ENCODE measurements at places on chromosomes 13 and 19.

DNA sequence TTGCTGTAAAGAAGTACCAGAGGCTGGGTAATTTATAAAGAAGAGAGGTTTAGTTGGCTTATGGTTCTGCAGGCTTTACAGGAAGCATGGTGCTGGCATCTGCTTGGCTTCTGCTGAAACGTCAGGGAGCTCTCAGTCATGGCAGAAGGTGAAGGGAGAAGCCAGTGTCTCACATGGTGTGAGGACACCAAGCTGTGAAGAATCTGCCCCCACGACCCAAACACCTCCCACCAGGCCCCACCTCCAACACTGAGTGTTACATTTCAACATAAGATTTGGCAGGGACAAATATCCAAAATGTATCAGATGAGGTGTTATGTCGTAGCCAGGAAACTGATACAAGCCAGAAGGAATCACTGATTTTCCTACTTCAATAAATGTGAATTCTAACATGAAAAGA, 136.5 kb downstream of the CYSLTR2 start:
- DNase-seq, result no peak

GRCh38 chr19:14090509-14091080, at the start of gene SAMD1:
Gene SAMD1 (minus strand): TSS chr19:14090751.
- peak; percentile 91 for DNase-seq

DNA sequence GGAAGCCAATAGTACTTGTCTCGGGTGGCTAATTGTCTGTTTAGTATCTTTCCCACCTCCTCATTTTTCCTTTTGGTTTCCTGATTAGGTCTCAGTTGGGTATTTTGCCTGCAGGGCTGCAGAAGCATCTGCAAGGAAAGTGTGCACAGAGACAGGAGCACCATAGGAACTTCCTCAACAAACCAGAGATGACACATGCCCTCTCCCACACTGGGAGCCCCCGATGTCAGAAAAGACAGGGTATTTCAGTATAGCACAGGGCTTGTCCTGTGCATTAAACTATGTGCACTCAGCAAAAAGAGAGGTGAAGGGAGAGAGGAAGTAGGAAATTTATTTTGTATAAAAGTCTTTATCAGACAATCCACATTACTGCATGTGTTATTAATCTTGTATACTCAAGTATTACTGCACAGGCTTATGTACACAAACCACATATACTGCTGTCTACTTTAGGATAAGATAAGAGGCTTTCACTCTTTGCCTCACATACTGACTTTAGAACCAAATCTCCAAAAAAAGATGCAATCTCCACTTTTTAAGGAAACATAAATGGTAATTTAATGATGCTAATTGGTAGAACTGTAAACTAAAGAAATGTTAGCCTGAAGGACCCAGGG, 501.0 kb downstream of the FOXO1 start:
- DNase-seq, result no peak

DNA sequence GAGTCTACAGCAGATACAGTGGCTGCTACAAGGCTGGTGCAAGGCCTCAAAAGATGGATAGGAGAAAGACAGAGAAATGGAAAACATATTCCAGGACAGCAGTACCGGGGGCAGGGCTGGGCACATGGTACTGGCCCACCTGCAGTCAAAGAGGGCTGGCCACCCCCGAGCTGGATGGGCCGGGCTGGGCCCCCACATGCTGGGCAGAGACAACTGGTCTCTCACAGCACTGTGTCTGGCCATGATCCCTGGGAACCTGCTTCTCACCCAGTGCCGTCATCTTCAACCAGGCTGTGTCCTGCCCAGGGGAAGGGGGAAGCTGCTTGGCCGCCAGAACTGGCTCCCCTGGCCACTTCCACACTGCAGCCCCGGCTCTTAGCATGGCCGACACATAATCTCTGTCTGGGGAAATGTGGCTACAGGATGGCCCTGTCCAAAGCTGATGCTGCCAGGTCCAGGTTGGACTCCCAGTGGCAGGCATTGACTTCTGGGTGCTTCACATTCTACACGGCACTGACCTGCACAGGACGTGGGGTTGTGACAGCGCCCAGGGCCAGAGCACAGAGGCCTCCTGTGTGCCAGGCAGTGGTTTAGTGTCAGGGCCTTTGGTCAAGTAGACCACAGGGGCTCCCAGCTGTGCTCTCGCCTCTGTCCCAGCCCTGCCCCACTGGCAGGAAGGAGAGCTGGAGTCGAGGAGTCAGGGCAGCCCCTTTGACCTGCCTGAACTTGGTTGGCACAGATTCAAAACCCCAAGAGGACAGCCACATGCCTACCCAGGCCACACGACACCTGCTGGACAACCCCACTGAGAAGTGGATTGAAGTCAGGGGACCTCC, 21.7 kb downstream of the PEPD start:
- no peak for DNase-seq

DNA sequence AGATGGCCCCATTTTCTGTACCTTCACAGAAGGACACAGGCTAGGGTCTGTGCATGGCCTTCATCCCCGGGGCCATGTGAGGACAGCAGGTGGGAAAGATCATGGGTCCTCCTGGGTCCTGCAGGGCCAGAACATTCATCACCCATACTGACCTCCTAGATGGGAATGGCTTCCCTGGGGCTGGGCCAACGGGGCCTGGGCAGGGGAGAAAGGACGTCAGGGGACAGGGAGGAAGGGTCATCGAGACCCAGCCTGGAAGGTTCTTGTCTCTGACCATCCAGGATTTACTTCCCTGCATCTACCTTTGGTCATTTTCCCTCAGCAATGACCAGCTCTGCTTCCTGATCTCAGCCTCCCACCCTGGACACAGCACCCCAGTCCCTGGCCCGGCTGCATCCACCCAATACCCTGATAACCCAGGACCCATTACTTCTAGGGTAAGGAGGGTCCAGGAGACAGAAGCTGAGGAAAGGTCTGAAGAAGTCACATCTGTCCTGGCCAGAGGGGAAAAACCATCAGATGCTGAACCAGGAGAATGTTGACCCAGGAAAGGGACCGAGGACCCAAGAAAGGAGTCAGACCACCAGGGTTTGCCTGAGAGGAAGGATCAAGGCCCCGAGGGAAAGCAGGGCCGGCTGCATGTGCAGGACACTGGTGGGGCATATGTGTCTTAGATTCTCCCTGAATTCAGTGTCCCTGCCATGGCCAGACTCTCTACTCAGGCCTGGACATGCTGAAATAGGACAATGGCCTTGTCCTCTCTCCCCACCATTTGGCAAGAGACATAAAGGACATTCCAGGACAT, 7.0 kb upstream of the CEACAM7 start:
- DNase-seq, result no peak

DNA sequence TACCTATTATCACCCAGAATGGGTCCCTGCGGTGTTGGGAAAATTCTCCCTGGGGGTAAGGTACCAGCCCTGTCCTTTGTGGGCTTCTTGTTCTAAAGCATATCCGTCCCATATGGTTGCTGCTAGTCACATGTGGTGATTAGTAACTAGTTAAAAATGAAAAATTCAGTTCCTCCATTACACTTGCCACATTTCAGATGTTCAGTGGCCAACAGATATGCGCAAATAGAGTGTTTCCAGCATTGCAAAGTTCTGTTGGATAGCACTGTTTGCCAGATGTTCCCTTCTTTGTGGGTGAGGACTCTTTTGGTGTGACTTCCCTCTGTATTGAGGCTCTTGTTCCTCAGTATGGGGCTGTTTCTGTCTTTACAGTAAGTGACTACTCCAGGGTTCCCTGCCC, 3.8 kb downstream of the CNOT3 start:
- no peak for DNase-seq

- peak; percentile 50 for DNase-seq
These were observed 15.3 kb downstream of the TTYH1 start for GRCh38 chr19:54430306-54431254.

- peak; percentile 44 for DNase-seq
These were observed 60.7 kb downstream of the MCF2L start for GRCh38 chr13:113029487-113030258.

- DNase-seq, result no peak
These were observed 384.8 kb downstream of the SLC7A1 start for GRCh38 chr13:29210676-29211075.

- DNase-seq, result no peak
These were observed 10.4 kb downstream of the UPF1 start for GRCh38 chr19:18842166-18842565.

DNA sequence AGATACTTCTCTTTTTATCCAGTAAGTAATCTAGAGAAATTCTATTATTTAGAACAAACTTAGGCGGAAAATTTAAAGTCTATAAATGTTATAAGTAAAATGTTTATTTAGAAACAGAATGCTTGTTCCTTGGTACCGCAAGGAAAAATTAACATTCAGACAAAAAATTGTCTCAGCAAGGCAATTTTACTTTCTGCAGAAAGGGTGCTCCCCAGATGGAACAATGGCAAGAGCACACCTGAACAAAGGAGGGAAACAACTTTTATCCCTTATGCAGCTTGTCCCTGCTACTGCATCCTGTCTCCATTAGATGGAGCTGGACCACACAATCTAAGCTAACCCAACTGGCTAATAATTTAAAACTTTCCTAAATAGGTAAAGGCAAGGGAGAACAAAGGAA, 6.5 kb upstream of the ZNF708 start:
- no peak for DNase-seq

DNA sequence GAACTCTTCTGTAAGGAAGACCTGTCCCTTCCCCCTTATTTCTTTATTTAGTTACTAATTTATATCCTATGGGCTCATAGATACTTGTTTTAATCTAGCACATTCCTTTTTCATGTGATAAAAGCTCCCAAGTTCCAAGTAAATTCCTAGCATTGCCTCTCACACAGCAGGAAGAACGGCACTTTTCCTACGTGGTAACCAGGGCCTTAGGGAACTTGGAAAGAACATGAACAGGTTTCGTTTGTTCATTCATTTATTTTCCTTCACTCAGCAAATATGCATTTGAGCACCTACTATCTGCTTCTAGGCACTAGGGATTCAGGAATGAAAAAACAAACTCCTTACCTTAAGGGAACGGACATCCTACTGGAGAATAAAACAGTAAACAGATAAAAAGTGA, 125.1 kb downstream of the SIPA1L3 start:
- no peak for DNase-seq

DNA sequence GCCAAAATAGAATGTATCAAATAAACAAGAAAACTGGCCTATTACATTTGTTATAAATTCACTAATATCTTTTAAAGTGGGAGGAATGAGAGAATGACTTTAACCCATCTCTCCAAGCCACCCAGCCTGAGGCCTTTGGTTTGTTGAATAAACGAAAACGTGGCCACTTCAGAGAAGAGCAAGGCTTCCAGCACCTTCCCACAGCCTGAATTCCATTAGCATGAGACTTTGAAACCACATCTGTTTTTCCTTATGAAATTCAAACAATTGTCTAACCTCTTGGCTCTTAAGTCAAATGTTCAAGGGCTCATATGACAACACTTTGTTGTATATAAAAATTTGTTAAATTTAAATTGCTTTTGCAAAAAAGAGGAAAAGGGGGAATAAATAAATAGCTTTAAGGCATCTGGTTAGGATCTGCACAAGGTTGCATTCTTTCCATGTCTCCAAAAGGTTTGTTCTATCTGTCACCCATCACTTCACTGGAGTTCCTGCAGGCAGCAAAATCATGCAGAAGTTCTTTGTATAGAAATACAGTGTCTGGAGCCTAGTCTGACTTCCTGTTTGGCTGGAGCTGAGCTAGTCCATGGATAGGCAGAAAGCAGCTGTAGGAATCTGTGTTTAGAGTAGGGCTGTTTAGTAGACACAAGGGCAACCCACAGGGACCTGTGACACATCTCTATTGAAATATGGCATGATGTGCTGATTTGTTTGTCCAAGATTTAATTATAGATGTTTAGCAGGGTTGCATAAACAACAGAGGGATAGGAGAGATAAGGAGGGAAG, 502.3 kb downstream of the KCTD12 start:
- DNase-seq, result no peak

DNA sequence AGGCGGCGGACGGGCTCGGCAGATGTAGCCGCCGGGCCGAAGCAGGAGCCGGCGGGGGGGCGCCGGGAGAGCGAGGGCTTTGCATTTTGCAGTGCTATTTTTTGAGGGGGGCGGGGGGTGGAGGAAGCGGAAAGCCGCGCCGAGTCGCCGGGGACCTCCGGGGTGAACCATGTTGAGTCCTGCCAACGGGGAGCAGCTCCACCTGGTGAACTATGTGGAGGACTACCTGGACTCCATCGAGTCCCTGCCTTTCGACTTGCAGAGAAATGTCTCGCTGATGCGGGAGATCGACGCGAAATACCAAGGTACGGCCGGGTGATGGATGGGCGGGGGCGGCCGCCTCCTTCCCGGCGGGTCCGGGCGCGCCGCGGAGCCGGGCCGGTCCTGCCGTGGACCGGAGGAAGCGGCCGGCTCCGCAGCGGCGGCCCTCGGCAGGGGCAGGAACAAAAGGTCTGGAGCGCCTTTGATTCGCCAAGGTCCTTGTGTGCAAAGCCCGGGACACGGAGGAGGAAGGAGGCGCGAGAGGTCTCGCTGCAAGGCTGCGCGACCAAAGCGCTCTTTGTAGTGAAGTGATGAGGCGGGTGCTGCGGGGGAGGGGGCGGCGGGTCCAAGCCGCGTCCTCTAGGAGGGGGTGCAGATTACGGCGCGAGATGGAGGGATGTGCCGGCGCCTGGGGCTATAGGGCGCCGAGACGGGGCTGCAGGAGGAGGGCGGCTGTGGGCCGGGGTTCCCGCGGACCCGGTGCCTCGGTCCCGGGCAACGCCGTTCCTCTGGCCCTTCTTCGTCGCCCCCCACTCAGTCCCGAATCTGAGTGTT, 689 bp downstream of the ING1 start:
- peak; percentile 82 for DNase-seq

GRCh38 chr13:65856431-65856830, 1373.7 kb downstream of the PCDH9 start:
- no peak for DNase-seq

GRCh38 chr13:94254737-94255136, 224.7 kb downstream of the DCT start:
- DNase-seq, result no peak

DNA sequence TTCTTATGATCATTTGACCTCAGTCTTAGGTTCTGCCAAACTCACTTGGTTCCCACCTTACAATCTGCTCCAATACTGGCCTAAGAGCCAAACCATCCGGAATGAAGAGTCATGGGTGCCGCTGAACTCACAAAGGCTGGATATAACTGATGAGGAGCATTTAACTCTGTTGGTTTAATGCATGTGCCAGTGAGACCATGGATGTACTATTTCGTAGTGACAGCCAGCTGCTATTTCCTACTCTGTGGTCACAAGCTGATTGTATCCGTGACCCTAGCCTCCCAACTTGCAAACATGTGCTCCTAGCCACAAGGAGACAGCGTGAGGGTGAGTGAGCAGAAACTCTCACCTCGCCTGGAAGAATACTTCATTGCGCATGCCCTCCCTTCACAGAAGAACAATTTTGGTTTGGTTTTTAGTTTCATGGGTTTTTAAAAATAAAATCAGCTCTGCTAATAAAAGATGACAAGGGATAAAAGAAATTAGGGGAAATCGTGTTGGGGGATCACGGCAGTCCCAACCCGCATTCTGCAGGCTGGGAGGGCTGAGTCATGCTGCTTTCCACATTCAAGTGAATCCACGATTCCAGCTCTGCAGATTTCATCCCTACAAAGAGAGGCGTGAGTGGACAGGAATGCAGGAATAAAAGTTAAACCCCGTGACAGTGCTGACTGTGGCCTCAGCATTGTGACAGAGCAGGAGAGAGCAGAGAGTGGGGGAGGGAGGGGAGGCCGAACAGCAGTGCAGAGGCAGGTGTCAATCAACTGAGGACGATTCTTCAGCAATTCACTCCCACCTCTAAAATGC, 66.8 kb upstream of the RAP2A start:
- no peak for DNase-seq

GRCh38 chr13:41085961-41086585, 24.8 kb downstream of the WBP4 start:
- no peak for DNase-seq
